ENCODE measurements at places on chromosomes 2 and 18.
A peak's percentile ranks its signal among the peaks of the same experiment; 100 is the strongest.

DNA sequence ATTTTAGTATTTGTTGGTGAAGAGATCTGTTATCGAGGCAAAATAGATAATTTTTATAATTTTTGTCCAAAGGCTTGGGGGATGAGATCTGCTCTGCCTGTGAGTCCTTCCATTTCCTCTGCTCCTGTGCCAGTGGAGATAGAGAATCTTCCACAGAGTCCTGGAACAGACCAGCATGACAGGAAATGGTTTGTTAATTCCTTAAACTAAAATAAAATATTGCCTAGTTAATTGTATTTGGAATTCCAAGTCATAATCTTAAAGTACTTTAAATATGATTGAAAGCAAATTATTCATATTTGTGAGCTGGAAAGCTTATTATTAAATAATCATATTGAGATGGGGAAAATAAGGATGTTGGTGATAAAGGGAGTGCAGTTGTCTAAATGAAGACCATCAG lies 87.8 kb downstream of the EPB41L5 start:
- DNase-seq = no peak

- DNase-seq = no peak
These were observed 187.5 kb upstream of the SALL3 start for GRCh38 chr18:78792094-78792493.

DNA sequence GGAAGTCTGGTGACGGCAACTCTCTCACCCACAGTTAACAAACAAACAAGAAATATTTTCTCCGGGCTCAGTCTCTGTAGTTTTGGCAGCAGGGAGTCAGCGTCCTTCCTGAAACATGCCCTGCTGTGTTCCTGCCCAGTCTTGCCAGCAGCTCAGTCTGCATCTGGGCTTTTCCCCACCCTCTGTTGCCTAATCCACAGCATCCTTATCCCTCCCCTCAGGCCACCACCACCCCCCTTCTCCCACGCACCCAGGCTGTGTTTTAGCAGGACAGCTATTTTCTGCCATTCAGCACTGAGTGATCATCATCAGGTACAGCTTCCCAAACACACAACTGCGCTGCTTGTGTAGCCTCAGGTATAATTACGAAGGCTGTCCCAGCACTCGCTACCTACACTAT lies 168.2 kb downstream of the DPP10 start:
- no peak for DNase-seq

DNA sequence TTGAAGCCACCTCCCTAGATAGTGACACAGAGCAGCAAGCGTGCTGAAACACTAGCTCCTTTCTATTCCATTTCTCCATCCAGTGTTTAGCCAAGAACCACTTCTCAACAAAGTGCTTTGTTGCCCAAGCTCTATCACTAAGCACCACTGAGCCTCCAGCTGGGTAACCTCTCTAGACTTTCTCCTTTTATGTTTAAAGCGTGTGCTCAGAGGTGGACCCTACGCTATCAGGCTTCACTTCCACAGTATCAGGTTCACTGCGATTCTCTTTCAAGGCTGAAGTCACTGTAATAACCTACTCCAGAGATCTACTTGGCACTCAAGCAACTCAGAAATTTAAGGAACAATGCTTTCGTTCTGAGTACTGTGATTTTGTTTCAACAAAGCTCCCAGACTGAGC lies 197.9 kb downstream of the LNPK start:
- no peak for DNase-seq

DNA sequence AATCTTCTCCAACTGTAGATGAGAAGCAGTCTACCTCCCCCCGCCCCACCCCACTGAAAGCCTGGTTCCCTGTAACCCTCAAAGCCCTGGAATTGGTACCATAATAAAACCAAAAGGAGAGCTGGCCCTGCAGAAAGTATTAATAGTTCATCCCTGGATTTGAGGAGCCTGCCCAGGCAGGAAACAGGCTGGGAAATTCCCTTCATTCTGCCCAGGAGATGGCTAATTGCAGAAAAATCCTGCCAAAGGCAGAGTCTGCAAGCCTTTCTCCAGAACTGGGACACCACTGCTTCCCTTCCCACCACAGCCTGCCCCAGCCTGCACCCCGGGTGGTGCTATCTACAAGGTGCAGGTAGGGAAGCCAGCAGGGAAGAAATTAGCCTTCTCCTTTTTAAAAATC lies 16.3 kb downstream of the GKN2 start:
- DNase-seq = no peak

GRCh38 chr2:45002686-45003085 lies 6.6 kb downstream of the SIX2 start:
- DNase-seq = no peak

GRCh38 chr2:133516405-133517026 lies 51.7 kb downstream of the NCKAP5 start:
- DNase-seq = no peak

DNA sequence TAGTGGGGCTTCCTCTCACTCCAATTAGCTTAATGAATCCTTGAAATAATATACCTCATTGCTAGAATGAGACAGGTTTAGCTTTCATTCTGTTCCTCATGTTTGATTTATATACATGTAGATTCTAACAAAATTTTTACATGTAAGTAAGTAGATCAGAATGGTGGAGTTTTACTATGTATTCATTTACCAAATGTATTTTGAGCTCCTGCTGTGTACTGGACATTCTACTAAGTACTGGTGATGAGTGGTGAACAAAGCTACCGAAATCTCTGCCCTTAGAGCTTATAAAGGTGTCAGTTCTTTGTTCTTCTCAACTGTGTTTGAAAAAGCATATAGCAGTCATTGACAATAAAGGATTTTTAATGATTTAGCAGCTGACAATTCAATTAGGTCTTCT lies 19.7 kb downstream of the MTA3 start:
- DNase-seq = no peak

GRCh38 chr2:238821391-238821790 lies 26.5 kb upstream of the TWIST2 start:
- no peak for DNase-seq

GRCh38 chr2:155308367-155309009 lies 610.0 kb downstream of the KCNJ3 start:
- no peak for DNase-seq

DNA sequence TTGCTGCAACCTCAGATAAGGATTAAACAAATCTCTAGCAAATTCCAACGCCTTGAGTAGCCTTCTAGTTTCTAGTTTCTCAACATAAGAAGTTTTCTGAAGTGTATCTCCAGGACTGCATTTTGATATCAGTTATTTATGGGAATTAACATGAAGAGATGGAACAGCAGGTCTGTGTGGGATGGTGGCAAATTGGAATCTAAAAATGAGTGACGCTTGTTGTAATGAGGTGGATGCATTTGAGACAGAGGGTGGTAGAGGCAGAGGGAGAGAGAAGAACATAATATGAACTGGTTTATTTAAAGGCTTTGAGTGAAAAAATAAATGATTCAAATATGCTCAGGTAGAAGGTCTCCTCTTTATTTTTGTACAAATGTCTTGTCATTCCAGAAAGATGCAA lies 446.8 kb upstream of the GCFC2 start:
- DNase-seq = no peak

GRCh38 chr2:198715302-198715835 lies 742.4 kb downstream of the SATB2 start:
- DNase-seq = no peak

- no peak for DNase-seq
These were observed 13.0 kb upstream of the RMDN2 start for GRCh38 chr2:37912056-37912455.

- DNase-seq = no peak
These were observed 209.8 kb downstream of the BCL2 start for GRCh38 chr18:63109802-63110201.

DNA sequence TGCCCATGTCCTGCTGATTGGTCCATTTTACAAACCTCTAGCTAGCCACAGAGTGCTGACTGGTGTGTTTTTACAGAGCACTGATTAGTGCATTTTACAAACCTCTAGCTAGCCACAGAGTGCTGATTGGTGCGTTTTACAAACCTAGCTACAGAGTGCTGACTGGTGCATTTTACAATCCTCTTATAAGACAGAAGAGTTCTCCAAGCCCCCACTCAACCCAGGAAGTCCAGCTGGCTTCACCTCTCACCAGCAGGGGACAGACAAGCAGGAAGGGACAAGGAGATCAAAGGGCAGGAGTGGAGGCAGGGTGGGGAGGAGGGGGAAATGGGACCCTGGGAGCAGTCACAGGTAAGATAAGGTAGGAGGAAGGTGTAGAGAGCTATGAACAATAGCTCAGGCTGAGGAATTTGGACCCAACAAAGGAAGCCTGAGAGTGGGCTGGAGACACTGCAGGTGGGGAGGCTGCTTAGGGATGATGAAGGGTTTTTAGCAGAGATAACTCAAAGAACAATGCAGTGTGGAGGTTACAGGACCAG lies 37.1 kb downstream of the SH2D6 start:
- DNase-seq = no peak

- no peak for DNase-seq
These were observed 91.6 kb downstream of the NFATC1 start for GRCh38 chr18:79487183-79487800.

DNA sequence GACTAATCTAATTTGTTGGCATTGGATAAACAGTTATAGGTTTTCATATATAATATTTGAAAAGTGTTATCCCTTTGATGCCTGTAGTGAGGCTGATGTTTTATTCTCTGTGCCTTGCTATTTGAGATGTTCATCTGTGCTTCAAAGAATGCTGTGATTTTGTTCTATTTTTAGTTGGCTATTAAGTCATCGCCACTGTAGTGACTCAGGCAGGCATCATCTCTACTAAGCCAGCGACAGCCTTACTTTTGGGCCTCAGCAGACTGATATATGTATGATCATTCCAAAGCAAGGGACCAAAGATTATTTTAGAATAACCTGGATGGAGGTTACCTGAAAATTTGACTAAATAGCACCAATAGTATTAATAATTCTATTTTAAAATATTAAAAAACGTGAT lies 1674.5 kb upstream of the NXPH2 start:
- no peak for DNase-seq

DNA sequence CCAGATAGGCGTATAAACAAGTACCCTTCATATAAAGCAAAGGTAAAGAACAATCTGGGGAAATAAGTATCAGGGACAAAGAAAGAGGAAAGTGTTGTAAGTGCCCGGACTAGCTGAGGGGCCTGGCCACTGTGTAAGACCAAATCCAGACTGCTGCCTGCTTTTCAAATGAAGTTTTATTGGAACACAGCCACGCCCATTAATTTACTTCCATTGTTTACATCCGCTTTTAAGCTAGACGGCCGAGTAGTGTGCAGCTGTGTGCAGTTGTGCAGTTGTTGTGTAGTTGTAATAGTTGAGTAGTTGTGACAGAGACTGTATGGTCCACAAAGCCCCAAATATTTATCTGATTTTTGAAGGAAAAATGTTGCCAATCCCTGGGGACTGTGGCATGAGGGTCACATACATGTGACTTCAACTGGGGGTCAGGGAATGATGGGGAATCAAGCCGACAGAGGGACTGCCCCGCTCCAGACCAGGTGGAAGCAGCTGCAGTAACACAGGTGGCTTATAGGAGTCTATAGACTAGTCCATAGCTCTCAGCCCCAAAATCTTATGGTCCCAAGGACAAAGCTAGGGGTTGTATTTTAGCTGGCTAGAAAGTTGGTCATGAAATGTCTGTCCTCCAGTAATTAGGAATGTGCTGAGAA lies 30.0 kb downstream of the FHL2 start:
- no peak for DNase-seq

- DNase-seq = no peak
These were observed 548 bp downstream of the KANSL3 start for GRCh38 chr2:96637385-96638143.

DNA sequence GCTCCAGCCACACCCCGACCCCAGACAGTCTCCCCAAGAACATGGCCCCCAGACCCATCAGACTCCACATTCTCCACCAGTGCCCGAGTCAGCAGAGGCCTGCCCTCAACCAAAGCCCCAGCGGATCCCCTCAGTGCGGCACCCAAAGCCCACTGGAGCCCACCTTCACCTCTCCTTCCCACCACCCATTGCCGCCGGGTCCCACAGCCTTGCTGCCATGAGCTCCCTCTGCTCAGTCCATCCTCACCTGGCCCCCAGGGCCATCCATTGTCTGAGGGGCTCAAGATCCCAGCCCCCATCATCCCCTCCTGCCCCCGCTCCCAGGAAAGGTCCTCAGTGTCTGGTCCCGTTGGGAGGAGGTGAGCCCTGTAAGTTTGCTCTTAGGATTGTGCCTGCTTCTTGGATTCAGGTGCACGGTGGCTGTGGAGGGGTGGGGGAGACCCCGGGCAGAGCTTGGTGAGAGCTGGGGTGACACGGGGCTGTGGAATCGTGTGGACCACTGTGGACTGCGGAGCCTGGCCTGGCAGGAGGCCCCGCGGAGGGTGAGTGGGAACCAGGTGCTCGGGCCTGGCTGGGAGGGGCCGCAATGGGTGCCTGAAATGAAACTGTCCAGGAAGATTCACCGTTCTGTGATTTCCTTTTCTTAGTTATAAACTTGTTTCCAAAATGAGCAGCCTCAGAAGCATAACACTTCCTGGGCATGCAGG lies 32.7 kb upstream of the GPC1 start:
- no peak for DNase-seq

DNA sequence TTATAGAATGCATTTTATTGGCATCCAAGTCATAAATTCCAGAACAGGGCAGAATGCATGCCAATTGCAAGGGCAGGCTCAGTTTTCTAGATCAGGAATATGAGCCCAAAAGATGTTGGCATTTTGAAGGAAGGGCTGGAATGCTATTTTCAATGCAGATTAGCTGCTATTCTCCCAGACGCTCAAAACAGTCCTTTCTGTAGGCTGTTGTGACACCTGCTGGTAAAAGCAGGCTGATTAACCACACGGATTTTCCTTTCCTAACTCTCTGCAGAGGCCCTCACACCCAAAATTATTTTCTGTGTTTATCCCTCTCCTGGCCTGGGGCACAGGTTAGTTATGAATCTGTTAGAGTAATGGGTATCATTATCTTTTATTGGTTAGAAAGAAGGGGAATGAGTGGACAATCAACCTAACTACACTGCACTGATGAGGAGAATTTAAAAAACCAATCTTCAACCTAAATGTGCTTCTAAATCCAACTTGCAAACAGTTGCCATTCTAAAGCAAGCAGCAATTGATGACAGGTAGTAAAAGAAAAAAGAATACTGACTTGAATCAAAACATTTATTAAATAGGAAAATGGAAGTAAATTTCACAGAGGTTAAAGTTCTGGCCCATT lies 94.0 kb downstream of the PLA2R1 start:
- DNase-seq = peak; percentile 26

- no peak for DNase-seq
These were observed 130.2 kb upstream of the PID1 start for GRCh38 chr2:229401171-229401865.

DNA sequence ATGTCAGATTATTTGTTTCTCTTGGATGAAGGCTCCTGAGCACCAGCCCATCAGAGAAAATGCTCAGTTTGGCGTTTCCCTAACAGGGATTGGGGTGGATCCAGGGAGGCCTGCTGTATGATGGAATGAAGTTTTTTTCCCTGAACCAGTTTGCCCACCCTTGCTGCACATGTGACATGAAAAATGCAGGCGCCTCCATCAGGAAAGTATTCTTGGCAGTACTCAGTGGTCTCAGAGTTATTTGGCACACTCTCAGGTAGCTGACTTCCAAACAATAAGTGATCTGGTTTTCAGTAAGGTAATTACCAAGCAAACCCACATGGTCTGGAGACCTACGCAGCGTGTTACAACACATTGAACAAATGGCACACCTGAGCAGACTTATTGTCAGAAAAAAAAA lies 254.9 kb downstream of the PAX3 start:
- DNase-seq = no peak

- no peak for DNase-seq
These were observed 59.5 kb downstream of the PUM2 start for GRCh38 chr2:20291106-20291564.

All from NCI-H748 treated with DMSO at 0.1 percent for 48 hours (cell line).